ENCODE measurements at places on chromosomes 5 and 9. TPM values are rescaled to one million over a fixed set of nuclear protein-coding genes. Genes with fewer than 3 reads are reported as not detected.

- DNase-seq: no peak
- peaks cover 18% of the 10 kb centered on the region for H3K4me1 ChIP-seq
- peaks cover 19% of the 10 kb centered on the region for H3K27me3 ChIP-seq
Observed at GRCh38 chr5:140647042-140647419, 399 bp downstream of the NDUFA2 start.

GRCh38 chr5:87233143-87233542, 34.5 kb upstream of the RASA1 start:
- no peaks in the 10 kb centered on the region for H3K4me1 ChIP-seq
- H3K27ac ChIP-seq: no peak overlapping the region
- no peaks in the 10 kb centered on the region for H3K27me3 ChIP-seq
- DNase-seq: no peak

Gene PRELID2
- 4.3 TPM for total RNA-seq

Gene MLANA
- not detected for total RNA-seq

Gene GGTA1
- 19.7 TPM for total RNA-seq
